ENCODE measurements at places on chromosomes 11 and 22.

DNA sequence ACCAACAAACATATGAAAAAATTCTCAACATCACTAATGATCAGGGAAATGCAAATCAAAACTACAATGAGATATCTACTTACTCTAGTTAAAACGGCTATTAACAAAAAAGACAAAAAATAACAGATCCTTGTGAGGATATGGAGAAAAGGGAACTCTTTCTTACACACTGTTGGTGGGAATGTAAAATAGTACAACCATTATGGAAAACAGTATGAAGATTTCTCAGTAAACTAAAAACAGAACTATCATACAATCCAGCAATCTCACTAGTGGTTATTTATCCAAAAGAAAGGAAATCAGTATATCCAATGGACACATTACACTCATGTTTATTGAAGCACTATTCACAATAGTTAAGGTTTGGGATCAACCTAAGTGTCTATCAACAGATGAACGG lies 3.9 kb downstream of the HBE1 start:
- no peak for DNase-seq

GRCh38 chr11:67256477-67257135 lies 9.7 kb upstream of the GRK2 start:
- no peak for DNase-seq

- DNase-seq = no peak
These were observed 245.9 kb downstream of the MIAT start for GRCh38 chr22:26903030-26903856.

DNA sequence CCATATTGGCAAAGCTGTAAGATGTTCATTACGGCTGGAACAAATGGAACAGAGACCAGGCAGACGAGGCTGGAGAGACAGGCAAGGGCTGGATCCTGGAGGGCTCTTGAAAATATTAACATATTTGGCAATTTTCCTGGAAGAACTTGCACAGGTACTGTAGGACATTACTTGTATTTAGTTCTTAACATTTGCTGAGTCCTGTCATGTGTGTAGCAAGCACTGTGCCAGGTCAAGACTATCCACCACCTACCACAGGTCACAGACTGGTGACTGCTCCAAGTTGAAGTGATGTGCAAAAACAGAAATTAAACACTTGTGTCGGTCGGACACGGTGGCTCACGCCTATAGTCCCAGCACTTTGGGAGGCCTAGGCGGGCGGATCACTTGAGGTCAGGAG lies 58.7 kb upstream of the TNRC6B start:
- no peak for DNase-seq

- no peak for DNase-seq
These were observed 12.5 kb upstream of the CUL5 start for GRCh38 chr11:107996006-107996776.

GRCh38 chr11:94766713-94767206 lies 1.4 kb upstream of the AMOTL1 start:
- DNase-seq = no peak

- peak; percentile 59 for DNase-seq
These were observed 19.3 kb upstream of the FXYD2 start for GRCh38 chr11:117843666-117844484.

GRCh38 chr11:36724742-36725385 lies 126.8 kb upstream of the RAG2 start:
- no peak for DNase-seq

DNA sequence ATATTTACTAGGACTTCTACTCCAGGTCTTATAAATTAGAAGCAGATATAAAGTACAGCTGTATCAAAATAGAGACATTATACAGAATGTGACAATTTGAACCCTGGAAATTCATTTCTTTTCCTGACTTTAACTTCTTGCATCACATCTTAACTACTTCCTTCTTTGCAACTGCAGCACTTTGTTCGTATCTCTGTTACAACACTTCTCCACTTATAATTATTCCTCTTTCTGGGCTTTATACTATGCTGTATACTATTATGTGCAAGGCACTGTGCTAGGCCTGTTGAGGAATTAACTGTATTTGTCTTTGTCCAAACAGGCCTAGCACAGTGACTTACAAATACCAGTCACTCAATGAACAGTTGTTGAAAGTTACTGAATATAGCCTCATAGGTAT lies 1.8 kb upstream of the SLC36A4 start:
- DNase-seq = no peak

DNA sequence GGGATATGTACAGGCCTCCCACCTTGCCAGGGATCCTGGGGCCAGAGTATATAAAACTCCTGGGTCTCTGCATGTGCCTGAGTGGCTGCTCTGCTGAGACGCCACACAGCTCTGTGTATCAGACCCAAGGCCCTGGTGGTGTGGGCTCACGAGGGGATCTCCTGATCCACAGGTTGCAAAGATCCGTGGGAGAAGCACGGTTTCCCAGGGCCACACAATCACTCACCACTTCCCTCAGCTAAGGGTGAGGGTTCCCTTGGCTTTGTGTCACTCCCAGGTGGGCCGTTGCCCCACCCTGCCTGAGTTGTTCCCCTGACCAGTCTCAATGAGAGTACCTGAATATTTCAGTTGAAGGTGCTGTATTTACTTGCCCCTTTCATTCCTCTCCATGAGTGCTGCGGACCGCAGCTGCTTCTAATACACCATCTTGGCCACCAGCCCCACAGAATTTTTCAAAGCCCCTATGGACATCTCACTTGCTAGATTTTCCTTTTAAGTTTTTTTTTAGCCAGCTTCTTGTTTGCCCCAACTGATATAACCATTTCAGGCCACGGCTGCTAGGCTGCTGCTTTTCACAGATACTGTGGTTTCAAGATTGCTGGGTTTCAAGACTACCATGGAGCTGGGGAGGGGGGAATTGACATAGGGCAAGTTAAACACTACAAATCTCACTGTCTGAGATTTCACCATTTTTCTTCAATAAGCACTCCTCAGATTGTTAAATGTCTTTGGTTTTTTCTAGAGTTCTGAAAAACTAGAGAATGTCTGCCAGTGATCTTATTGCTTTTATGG lies 13.7 kb upstream of the DEPDC7 start:
- DNase-seq = no peak

DNA sequence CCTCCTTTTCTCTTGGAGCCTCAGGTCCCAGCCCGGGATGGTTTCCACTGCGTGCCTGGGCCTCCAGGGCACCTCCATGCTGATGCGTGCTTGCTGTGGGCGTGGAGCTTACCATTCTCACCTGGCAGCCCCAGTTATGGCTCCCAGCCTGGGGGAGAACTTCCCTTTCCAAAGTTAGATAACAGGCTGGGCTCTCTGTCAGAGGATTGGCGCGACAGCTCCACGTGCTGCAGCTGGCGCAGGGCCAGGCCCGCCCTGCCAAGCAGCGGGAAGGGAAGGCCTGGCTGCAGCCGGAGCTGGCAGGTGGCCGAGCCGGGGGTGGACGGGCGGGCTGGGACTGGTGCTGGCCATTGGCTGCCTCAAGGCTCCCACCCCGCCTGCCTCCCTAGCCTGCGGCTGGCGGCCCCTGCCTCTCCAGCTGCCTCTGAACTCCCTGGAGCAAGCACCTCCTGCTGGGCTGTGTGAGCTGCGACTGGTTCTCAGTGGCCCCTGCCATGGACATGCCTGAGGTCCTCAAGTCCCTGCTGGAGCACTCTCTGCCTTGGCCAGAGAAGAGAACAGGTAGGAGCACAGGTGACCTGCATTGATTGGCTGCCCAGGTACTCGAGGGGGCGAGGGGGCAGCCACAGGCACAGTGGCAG lies 14.6 kb upstream of the TEF start:
- DNase-seq = peak; percentile 80

DNA sequence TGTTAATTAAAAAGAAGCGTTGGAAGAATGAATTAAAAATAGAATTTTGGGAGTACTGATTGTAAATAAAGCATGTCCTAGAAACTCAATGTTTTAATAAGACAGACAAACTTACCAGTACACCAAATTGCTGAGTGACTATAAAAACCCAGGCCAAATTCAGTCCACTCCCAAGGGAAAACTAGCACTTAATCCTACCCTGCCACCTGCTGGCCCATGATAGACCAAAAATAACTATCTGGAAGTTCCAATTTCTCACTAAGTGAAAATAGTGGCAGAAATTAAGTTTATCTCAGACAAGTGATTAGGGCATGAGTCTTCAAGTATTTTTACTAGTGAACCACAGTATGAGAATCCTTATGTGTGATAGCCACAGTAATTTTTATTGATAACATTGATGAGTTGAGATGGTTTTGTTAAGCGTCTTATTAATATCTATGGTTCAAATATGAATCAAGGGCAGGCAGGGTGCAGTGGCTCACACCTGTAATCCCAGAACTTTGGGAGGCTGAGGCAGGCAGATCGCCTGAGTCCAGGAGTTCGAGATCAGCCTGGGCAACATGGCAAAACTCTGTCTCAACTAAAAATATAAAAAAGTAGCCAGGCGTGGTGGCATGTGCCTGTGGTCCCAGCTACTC lies 9.8 kb upstream of the DDX10 start:
- peak; percentile 44 for DNase-seq

- DNase-seq = no peak
These were observed 289.5 kb upstream of the FAT3 start for GRCh38 chr11:91935120-91935519.

DNA sequence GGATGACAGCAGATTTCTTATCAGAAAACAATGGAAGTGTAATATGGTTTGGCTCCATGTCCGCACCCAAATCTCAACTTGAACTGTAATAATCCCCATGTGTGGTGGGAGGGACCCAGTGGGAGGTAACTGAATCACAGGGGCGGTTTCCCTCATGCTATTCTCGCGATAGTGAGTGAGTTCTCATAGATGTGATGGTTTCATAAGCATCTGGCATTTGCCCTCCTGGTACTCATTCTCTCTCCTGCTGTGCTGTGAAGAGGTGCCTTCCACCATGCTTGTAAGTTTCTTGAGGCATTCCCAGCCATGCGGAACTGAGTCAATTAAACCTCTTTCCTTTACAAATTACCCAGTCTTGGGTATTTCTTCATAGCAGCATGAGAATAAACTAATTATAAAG lies 81.0 kb upstream of the SCUBE2 start:
- no peak for DNase-seq

- DNase-seq = no peak
These were observed 1.5 kb downstream of the HIPK3 start for GRCh38 chr11:33258631-33259205.

DNA sequence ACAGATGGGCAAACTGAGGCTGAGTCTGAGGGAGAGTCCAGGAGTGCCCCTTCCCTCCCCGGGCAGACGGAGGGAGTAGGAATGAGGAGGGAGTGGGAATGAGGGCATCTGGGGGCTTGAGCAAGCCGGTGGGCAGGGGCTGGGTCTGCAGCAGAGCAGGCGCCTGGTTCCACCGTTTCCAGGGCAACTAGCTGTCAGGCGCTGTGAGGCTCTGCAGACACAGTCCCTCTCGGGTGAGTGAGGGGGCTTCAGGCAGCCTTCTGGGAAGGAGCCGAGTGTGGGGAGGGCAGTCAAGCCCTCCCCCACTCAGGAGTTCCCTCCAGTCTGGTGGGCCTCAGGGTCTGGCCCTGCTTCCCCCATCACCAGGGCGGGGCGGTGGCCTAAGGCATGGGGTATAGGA lies 19.0 kb downstream of the TMEM258 start:
- DNase-seq = no peak

GRCh38 chr11:35237351-35237750 lies 98.4 kb downstream of the CD44 start:
- no peak for DNase-seq
